Stimulated activated CD8-positive, alpha-beta memory T cell treated with anti-CD3 and anti-CD28 coated beads, Interleukin-4, amount 100 ng/mL, for 24 hours (primary cell): ENCODE measurements at places on chromosomes 5 and 9.

DNA sequence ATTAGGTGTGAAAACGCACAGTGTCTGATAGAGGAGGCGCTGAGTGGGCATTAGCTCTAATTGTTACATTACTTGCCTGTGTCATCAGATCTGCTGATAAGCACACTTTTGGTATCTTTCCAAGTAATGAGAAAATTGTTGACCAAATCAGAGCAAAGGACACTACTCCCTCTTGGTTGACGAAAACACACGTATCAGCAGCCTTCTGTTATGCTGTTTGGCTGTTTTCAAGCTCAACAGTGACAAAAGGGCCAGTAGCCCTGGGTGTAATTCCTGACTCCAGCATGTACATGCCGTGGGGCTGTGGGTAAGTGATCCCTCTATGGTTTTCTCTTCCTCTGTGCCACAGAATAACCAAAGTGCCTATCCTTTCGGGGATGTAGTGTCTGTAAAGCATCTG, 151.4 kb downstream of the AUH start:
- no peak for DNase-seq

DNA sequence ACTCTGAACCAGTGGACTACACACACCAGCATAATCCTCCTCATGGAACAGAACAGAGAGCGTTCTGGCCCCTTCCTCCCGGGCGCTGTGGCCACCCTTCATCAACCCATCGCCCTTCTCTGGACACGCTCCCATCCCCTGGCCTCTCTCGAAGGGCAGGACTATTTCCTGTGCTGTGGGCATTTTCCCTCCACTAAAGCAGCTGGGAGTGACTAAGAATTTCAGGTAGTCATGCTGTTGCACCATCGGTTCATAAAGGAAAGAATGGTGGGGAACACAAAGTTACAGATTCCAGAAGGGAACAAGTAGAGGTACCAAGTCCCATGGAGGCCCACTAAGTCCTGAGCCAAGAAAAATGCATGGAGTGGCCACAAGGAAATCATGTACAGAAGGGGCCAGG, 68.6 kb downstream of the EPB41L4B start:
- DNase-seq = no peak

DNA sequence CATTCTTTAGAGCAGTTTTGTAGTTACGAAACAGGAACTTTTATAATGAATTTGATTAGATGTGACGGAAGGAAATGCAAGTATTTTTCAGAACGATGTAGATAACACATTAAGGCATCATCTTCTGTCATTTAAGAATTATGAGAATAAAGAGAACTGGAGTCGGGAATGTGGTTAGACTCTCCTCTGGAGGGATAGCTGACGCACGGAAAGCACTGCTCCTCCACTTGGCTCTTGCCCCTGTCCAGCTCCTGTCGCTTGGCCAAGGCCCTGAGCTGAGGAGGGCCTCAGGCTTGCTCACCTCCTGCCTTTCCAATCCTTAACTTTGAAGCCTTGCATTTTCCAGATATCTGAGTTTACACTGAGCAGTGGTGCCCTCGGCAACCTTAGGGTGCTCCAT, 60.5 kb downstream of the MAP1B start:
- no peak for DNase-seq

DNA sequence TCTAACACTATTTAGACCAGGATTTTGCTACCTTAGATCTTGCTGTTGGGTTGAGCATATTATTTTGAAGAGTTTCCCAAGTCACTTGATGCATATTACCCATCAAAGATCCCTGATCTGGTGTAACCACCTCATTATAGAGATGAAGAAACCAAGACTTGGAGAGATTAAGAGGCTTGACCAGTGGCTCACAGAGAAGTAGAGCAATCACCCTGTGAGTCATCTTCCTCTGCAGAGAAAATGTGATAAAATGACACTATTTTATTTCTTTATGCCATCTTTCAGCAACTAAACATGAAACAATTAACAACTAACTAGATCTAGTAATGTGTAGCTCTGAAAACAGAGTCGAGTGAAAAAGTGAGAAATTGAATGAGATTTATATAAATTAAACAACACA, 76.1 kb downstream of the KIF4B start:
- DNase-seq = no peak

DNA sequence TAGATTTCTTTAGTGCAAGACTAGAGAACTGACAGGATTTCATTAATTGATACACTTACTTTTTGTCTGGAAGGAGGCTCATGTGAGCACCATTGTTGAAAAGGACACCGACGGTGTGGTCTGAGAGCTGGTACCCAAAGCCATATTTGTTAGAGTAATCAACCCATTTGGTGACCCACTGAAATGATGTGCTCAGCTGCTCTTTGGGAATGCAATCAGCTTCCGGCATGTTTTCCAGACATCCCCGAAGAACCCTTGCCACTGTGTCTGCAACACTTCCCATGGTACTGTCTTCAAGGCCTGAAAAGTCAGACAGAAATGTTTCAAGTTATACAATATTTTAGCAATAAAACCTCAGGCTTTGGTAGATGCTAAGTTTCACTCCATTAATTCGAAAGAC, 4.4 kb downstream of the PLK2 start:
- no peak for DNase-seq

GRCh38 chr5:83179966-83180365, 102.6 kb downstream of the XRCC4 start:
- DNase-seq = no peak

- DNase-seq = no peak
Measured at GRCh38 chr5:80915716-80916115, 44.4 kb upstream of the RASGRF2 start.

DNA sequence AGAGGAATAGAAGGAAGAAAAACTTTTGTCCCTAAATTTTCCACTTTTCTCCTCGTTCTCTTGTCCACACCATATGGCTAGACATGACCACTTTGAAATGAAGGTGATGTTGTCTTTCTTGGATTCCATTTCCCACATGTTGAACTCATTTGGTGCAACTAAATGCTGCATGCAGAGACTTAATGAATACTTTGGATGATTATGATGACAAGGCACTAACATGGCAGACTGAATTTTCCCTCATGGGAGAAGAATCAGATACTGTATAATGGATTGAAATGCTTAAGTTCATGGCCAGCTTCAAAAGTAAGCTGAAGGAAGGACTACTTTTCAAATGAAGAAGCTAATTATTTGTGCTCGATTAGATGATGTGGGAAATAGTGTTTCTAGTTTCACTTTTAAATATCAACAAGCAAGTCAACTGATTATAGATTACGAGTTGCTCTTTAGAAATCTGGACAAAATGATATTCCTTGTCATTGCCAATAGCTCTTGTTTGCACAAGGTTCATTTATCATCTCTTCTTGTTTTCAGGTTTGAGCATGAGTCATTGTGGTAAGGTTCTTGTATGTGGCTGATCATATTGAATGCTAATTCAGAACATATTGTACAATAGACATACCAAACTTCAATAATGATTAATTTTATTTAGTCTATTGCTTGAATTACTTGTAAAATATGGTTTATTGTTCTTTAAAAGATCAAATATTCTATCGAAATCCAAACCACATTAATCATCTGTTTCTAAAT, 501.3 kb upstream of the FTMT start:
- no peak for DNase-seq
